Stimulated activated CD4-positive, alpha-beta T cell treated with anti-CD3 and anti-CD28 coated beads, Interleukin-2, amount 100 ng/mL, for 24 hours (primary cell): ENCODE measurements at places on chromosomes 2 and 18.

DNA sequence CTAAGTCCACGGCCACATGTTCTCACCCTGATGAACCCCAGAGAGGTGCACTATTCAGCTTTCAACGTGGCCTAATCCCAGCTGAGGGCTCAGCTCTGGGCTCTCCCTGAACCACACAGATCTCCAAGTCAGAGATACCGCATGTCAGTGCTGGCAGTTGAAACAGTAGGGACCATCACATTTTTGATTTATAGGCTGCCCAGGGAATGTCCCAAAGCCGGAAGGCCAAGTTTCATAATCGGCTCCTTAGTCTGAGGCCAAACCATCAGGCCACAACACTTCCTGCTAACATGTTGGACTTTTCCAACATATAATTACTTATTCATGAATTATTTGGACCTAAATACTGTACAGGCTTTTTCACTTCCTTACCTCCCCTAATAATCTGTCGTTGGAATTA lies 91.9 kb upstream of the KLHL29 start:
- DNase-seq, result no peak

GRCh38 chr2:46303233-46303632 lies 6.0 kb downstream of the EPAS1 start:
- DNase-seq, result no peak

DNA sequence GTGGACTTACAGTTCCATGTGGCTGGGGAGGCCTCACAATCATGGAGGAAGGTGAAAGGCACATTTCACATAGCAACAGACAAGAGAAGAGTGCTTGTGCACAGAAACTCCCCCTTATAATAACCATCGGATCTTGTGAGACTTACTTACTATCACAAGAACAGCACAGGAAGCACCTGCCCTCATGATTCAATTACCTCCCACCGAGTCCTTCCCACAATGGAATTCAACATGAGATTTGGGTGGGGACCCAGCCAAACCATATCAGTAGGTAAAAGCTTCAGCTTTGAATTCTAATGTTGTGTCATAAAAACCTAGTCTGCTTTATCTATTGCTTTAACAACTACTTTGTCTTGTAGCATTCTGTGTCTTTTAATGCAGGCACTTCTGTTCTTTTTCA lies 140.4 kb upstream of the PIK3C3 start:
- no peak for DNase-seq

DNA sequence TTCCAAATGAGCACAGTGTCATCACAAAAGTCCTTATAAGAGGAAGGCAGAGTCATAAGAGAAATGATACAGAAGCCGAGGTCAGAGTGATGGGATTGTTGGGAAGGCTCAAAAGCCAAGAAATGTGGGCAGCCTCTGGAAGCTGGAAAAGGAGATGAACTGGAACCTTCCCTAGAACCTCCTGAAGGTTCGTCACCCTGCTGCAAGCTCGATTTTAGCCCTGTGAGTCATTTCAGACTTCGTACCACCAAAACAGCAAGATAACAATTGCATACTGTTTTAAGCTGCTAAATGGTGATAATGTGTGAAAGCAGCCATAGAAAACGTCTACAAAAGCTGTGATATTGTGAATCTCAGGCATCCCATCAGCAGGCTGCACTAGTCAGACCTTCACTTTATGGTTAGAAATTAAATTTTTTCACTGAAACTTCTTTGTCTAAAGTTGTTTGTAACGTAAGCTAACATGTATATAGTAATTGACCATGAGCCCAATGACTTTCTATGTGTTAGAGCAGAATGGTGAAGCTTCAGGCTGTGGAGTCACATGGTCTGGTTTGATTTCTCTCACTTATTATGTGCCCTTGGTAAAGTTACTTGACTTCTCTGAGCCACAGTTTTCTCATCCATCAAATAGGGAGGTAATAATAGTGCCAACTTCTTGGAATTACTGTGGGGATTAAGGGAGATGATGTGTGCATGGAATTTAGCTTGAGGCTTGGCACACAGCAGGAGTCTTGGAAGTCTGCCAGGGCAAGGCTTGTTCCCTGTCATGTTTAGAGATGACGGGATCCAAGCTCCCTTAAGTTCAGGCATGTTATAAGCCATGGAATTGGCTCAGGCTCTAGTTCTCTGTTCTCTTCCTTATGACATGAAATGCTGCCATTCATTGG lies 132.0 kb upstream of the CCDC195 start:
- no peak for DNase-seq

DNA sequence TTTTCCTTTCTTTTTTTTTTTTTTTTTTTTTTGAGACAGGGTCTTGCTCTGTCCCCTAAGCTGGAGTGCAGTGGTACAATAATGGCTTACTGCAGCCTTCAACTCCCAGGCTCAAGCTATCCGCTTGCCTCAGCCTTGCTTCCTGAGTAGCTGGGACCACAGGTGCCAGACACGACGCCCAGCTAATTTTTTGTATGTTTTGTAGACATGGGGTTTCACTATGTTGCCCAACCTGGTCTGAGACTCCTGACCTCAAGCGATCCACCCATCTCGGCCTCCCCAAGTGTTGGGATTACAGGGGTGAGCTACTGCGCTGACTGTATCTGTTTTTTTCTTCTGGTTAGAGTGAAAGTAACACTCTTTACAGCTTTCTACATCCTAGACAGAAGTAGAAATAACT lies 240.3 kb upstream of the FBXO11 start:
- no peak for DNase-seq

DNA sequence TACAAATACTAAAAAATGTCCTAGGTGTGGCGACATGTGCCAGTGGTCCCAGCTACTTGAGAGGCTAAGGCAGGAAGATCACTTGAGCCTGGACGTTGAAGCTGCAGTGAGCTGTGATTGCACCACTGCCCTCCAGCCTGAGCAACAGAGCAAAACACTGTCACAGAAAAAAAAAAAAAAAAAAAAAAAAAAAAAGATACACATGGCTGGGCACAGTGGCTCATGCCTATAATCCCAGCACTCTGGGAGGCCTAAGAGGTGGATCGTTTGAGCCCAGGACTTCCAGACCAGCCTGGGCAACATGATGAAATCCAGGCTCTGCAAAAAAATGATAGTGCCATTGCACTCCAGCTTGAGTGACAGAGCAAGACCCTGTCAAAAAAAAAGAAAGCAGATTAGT lies 13.7 kb downstream of the KANSL1L start:
- no peak for DNase-seq

DNA sequence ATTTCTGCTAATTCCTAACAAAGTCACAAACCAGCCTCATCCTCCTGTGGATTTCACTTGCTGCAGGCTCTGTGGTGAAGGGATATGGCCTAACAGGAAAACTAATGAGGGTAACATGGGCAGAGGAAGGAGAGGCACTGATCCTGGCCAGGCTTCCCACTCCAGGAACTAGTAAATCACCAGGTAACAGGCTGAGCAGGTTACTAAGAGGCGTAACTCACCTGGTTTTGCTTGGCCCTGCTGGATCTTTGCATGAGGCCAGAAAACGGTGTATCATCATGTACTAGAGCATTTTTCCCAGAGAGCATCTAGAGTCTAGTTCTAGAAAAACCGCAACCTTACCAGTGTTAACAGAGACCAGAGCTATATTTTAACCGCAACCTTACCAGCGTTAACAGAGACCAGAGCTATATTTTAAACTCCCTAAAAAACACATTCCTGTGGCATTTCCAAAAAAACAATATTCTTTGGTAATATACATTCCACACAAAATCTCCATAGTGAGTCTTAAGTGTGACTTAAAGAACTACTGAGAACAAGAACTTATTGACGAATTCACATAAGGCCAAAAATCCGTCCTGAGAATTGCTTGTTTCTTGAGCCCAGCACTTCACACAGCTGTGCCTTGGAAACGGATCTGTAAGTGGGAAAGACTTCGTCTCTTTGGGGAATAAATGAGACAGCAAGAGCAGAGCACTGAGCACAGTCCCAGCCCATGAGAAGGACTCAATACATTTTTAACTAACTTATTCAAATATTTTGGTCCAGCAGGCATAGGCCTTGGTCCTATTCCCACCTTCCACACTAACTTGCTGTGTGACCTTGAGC lies 43.4 kb downstream of the DPP4 start:
- no peak for DNase-seq

GRCh38 chr18:36419900-36420531 lies 122.5 kb downstream of the FHOD3 start:
- DNase-seq, result no peak
